ENCODE measurements at places on chromosomes 2 and 18. TPM values are rescaled to one million over a fixed set of nuclear protein-coding genes. Genes with fewer than 3 reads are reported as not detected.

GRCh38 chr2:140355511-140356090, 1575.4 kb upstream of the NXPH2 start:
- no peak overlapping the region for H3K27ac ChIP-seq
- H3K4me3 ChIP-seq = no peak overlapping the region
- no peaks in the 10 kb centered on the region for H3K27me3 ChIP-seq
- DNase-seq = no peak
- no peaks in the 10 kb centered on the region for H3K4me1 ChIP-seq

GRCh38 chr2:120244656-120245519, 7.8 kb upstream of the RALB start:
- no peak overlapping the region for H3K27ac ChIP-seq

GRCh38 chr18:70653671-70654070, 364.8 kb downstream of the SOCS6 start:
- H3K36me3 ChIP-seq = no peaks in the 10 kb centered on the region
- H3K27me3 ChIP-seq = no peaks in the 10 kb centered on the region
- no peak overlapping the region for H3K4me3 ChIP-seq
- no peaks in the 10 kb centered on the region for H3K4me1 ChIP-seq
- no peak for DNase-seq

DNA sequence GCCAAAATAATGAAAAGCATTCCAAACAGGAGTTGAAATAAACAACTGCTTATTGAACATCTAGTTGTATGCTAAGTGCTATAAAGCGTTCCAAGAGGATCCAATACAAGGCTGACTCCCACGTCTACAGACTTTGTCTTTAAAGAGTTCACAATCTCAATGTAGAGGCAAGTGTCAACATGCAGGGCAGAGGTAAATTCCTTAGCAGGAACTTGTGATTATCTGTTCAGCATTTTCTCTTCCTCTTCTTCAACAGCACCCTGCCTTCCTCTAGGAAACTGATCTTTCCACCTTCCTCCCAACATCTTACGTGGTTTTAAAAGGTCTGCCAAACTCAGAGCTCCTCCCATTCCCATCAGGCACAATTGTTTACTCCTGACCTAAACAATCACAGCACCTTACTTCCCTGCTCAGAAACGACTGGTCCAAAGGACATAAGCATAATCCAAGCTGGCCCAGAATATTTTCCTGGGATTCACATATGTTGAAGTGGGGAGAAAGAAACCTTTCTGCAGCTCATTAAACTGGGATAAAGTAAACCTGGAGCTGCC, 83.9 kb downstream of the ITSN2 start:
- H3K27me3 ChIP-seq = no peaks in the 10 kb centered on the region
- DNase-seq = no peak
- H3K36me3 ChIP-seq = no peaks in the 10 kb centered on the region
- no peak overlapping the region for H3K27ac ChIP-seq
- H3K4me1 ChIP-seq = peaks cover 6% of the 10 kb centered on the region

DNA sequence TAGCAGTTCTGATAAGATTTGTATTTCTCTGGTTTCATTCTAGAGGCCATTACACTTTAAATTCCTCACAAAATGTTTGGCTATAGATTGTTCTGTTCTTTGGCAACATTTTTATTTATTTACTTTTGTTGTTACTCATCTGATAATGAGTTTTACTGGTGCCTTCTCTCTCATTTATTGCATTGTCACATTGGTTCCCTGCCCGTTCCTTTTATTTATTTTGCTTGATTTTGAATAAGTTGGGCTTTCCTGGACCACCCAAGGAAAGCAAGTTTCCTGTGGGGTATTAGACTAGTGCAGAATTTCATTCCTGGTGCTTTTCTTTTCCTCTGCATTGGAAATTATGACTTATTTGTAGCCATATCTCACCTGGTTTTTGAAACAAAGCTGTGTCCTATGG, 232.0 kb downstream of the SOCS6 start:
- H3K27me3 ChIP-seq = no peaks in the 10 kb centered on the region
- DNase-seq = no peak
- H3K4me3 ChIP-seq = no peak overlapping the region
- no peaks in the 10 kb centered on the region for H3K36me3 ChIP-seq

- no peak overlapping the region for H3K4me3 ChIP-seq
- no peaks in the 10 kb centered on the region for H3K27me3 ChIP-seq
- no peaks in the 10 kb centered on the region for H3K36me3 ChIP-seq
- DNase-seq = no peak
- H3K27ac ChIP-seq = no peak overlapping the region
Observed at GRCh38 chr2:215772634-215773563, 240.5 kb downstream of the MREG start.

- H3K4me1 ChIP-seq = no peaks in the 10 kb centered on the region
- no peak overlapping the region for H3K27ac ChIP-seq
- H3K27me3 ChIP-seq = no peaks in the 10 kb centered on the region
- H3K4me3 ChIP-seq = no peak overlapping the region
- H3K36me3 ChIP-seq = no peaks in the 10 kb centered on the region
Observed at GRCh38 chr2:65722028-65722778, 289.8 kb upstream of the SPRED2 start.

DNA sequence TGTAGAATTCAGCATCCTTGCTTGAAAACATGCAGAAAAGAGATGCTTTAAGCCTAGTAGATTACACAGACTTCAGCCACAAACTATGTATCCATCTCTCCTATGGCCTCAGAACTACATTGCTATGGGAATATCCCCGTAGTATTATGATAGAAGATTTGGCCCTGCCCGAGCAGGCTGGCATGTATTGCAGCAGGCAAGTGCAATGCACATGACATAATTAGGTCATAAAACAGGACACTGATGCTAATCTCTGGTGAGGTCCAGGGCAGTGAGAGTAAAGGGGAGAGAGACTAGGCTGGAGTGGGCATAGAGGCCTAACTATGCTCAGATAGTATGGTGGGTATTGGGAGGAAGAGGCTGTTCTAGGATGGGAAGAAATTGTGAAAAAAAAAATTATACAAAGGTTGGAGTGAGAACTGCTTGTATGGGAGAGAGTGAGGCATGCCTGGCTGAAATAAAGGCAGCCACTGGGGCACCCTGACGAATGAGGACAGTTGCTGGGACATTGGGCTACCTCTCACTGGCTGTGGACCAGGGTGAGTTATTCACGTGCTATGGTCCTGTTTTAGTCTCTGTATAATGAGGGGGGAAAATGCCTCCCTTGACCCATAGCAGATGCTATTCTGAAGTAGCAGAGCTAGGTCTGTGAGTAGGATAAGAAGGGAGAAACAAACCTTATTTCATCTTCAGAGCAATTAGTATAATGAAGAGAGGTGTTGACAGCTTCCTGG, 1.6 kb upstream of the PLA2R1 start:
- H3K36me3 ChIP-seq = no peaks in the 10 kb centered on the region
- H3K27me3 ChIP-seq = no peaks in the 10 kb centered on the region
- DNase-seq = no peak
- no peak overlapping the region for H3K27ac ChIP-seq
- no peaks in the 10 kb centered on the region for H3K4me1 ChIP-seq

DNA sequence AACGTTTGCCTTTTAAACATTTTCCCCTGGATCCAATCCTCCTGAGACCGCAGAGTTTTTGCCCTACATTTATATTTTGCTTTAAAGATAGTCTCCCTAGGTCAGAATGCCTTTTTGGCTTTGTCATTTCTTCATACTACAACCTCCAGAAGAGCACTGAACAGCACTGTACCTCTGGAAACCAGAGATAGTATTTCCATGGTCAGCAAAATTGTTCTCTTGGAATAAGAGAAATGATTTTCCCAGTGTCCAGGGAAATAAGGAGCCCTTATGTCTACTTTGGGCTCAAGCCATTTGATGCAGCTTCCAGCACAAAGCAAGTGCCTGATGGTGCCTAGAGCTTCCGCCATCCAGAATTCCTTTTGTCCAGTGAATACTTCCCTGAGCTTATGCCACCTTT, 75.5 kb upstream of the SP5 start:
- H3K36me3 ChIP-seq = no peaks in the 10 kb centered on the region
- no peaks in the 10 kb centered on the region for H3K4me1 ChIP-seq
- no peak overlapping the region for H3K4me3 ChIP-seq
- no peak for DNase-seq

- DNase-seq = no peak
- peaks cover 10% of the 10 kb centered on the region for H3K4me1 ChIP-seq
- no peaks in the 10 kb centered on the region for H3K36me3 ChIP-seq
- peak overlapping the region; percentile 2 for H3K27ac ChIP-seq
Observed at GRCh38 chr18:44918142-44918476, 237.4 kb downstream of the SETBP1 start.

GRCh38 chr18:61842146-61842545, 50.7 kb downstream of the RNF152 start:
- H3K27ac ChIP-seq = no peak overlapping the region
- no peaks in the 10 kb centered on the region for H3K4me1 ChIP-seq
- no peak for DNase-seq
- no peaks in the 10 kb centered on the region for H3K27me3 ChIP-seq
- H3K36me3 ChIP-seq = no peaks in the 10 kb centered on the region

DNA sequence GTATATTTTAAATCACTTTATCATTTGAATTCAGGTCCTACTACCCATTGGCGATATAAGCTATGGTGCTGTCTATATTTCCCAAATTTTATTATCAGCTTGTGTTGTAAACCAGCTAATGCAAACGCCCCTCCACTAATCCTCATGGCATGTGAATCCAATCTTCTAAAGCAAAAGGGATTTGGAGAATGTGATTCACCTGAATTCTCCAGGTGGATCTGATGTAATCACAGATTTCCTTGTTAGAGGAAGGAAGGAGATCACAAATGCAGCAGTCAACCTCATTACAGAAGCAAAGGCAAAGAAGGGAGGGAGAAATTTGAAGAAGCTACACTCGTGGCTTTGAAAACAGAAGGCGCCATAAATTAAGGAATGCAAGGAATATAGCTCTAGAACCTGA, 431.1 kb upstream of the CDH19 start:
- no peak overlapping the region for H3K27ac ChIP-seq
- H3K36me3 ChIP-seq = no peaks in the 10 kb centered on the region
- no peaks in the 10 kb centered on the region for H3K4me1 ChIP-seq
- no peaks in the 10 kb centered on the region for H3K27me3 ChIP-seq

- no peaks in the 10 kb centered on the region for H3K4me1 ChIP-seq
- no peaks in the 10 kb centered on the region for H3K27me3 ChIP-seq
- H3K27ac ChIP-seq = no peak overlapping the region
Observed at GRCh38 chr18:76687304-76687962, 134.9 kb upstream of the ZNF236 start.

- no peaks in the 10 kb centered on the region for H3K36me3 ChIP-seq
- no peak overlapping the region for H3K27ac ChIP-seq
- H3K27me3 ChIP-seq = no peaks in the 10 kb centered on the region
- no peak for DNase-seq
Observed at GRCh38 chr18:486929-487740, 13.4 kb downstream of the COLEC12 start.

- no peak for DNase-seq
- H3K4me3 ChIP-seq = no peak overlapping the region
- no peaks in the 10 kb centered on the region for H3K27me3 ChIP-seq
- H3K36me3 ChIP-seq = no peaks in the 10 kb centered on the region
- no peak overlapping the region for H3K27ac ChIP-seq
- H3K4me1 ChIP-seq = peaks cover 4% of the 10 kb centered on the region
Observed at GRCh38 chr2:220533485-220533884, 906.1 kb downstream of the SLC4A3 start.

- DNase-seq = no peak
- H3K27me3 ChIP-seq = no peaks in the 10 kb centered on the region
- no peak overlapping the region for H3K27ac ChIP-seq
- H3K36me3 ChIP-seq = peaks cover 15% of the 10 kb centered on the region
- H3K4me1 ChIP-seq = no peaks in the 10 kb centered on the region
- no peak overlapping the region for H3K4me3 ChIP-seq
Observed at GRCh38 chr2:27441226-27441926, 805 bp upstream of the KRTCAP3 start.

DNA sequence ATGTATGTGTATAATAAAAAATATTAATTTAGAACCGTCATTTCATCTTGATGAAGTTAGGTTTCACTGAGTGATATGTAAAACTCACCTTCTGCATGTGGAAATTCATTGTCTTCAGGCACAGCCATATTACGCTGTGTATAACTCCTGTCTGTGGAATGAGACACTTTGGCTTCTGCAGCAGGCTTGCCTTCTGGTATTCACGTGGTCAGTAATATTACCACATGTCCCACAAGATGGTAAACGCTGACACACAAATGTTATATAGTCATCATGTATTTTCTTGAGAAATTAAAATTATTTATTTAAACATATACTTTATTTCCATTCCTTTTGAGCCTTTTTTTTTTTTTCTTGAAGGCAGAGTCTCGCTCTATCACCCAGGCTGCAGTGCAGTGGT, 25.1 kb upstream of the AAK1 start:
- no peaks in the 10 kb centered on the region for H3K27me3 ChIP-seq
- no peaks in the 10 kb centered on the region for H3K36me3 ChIP-seq
- no peaks in the 10 kb centered on the region for H3K4me1 ChIP-seq
- no peak for DNase-seq
- H3K27ac ChIP-seq = no peak overlapping the region

DNA sequence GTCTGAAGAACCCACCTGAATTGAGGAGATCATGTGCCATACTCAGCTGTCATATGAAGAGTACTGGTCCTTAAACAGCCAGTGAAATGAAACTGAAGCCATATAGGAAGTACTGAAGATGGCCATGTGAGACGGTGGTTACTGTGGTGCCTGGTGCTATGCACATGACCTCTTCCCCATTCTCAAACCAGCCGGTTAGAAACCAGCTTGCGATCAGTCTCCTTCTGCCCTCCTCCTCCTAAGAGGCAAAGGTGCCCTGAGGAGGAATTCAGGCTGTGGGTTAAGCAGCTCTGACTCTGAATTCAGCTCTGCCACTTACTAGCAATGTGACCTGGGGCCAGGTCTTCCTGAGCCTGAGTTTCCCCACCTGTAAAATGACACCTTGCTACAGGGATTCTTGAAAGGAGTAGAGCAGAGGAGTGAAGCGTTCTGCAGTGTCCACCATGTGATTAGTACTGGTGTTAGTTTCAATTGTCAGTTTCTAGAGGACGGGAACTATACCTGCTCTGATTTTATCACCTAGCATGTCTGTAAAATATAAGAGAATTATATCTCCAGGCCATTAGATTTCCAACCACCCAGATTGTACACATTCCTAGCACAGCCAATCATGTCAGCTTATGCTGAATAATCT, 5.1 kb downstream of the FECH start:
- no peak overlapping the region for H3K27ac ChIP-seq
- DNase-seq = no peak
- H3K4me3 ChIP-seq = no peak overlapping the region
- no peaks in the 10 kb centered on the region for H3K27me3 ChIP-seq
- no peaks in the 10 kb centered on the region for H3K36me3 ChIP-seq

Gene DSC2
- 3.8 TPM for total RNA-seq

Gene TMEM17
- total RNA-seq = 1.1 TPM

Gene L3MBTL4
- 4.2 TPM for total RNA-seq

Gene VWC2L
- total RNA-seq = not detected

Gene PRSS56
- not detected for total RNA-seq

Gene CLEC4F
- 0.72 TPM for total RNA-seq

Gene TRIM43
- total RNA-seq = not detected

Gene C2orf66
- total RNA-seq = 0.30 TPM

Gene SCG2
- 1.7 TPM for total RNA-seq

Gene CDH20
- not detected for total RNA-seq

Gene SERPINB11
- not detected for total RNA-seq

Gene ANKZF1
- 55.9 TPM for total RNA-seq

Gene FRZB
- total RNA-seq = 122 TPM
